Hematopoietic multipotent progenitor cell treated with erythropoietin and hydrocortisone succinate and interleukin-3 and kit ligand, for 6 days (in vitro differentiated cells): ENCODE measurements at places on chromosomes 3 and 15.

DNA sequence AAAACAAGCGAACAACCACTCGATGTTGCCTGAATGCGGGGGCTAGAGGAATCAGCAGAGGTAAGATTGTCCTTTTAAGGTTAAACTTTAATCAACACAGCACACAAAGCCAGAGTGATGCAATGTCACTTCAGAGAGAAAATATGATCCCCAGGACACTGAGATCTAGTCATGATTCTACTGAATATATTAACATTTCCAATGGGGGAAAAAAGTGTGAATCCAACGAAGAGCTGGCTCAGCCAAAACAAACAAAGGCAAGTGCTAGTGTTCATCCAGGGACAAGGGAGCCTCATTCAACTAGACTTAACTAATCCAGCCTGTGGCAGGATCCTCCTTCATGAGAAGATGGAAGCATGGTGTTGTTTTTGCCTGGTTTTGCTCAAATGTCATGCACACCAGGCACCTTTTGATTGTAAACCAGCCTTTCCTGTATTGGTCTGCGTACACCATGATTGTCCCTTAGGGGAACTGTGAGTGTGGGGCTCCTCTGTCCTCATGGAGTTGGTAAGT lies 35.8 kb downstream of the SCG5 start:
- DNase-seq = no peak

DNA sequence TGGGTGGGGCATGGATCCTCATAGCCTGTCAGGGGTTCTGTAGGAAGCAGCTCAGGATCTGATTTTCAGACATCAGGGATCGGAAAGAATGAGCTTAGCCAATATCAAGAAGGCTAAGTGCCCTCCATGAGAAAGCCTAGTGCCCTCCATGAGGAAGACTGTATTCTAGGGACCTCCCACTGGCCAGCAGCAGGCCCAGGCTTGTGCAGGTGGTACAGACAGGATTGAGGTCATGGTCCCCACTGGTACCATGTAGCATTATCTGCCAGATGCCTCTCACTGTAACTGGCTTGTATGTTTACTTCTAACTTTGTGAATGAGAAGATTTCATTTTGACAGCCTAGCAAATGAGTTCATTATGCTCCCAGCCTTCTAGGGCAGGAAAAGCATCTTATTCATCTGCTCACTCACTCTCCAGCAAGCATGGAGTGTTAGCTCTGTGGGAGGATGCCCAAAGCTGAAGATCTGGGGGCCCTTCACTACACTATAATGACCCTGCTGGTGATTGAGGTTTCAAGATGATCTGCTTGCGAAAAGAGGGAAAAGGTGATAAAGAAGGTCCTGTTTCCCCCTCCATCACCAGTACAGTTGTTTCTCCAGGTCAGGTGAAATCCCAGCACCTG lies 7.5 kb downstream of the EPHB1 start:
- DNase-seq = no peak

GRCh38 chr15:75663931-75664421 lies 16.3 kb downstream of the SNX33 start:
- no peak for DNase-seq

DNA sequence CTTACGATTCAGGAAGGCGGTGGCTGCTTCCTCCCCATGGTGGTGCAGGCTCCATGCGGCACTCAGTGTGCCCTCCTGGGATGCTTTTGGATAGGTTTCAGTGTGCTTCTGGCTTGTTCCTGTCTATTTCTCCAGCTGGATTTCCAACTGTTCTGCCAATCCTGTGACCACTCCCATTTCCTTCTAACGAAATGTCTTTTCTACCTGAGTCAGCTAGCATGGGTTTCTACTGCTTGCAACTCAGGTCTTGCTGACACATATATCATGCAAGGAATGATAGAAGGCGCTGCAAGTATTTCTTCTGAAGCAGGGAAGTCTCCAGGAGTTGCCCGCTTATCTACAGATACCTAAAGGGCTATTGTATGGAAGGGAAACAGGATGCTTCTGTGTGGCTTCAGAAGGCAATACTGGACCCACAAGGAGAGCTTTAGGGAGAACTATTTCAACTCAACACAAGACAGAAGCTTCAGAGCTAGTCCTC lies 244.4 kb downstream of the OPA1 start:
- no peak for DNase-seq

DNA sequence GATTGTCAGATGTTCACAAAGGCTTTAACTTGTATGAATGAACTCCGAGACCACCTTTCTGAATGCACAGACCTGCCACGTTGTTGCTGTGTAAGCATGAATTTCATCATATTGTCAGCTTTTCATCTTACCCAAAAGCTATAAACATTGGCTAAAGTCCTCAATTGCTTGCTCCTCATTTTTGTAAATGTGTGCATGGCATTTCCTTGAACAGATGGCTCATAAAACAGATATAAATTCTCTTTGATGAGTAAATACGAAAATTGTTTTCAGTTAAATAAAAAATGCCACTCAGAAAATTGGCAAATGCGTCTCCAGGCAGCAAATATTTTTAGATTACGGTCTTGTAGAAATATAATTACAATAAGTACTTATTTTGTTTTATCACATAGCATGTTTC lies 226.0 kb upstream of the NDN start:
- no peak for DNase-seq

- no peak for DNase-seq
Measured at GRCh38 chr3:132735589-132735988, 13.4 kb upstream of the NPHP3 start.

DNA sequence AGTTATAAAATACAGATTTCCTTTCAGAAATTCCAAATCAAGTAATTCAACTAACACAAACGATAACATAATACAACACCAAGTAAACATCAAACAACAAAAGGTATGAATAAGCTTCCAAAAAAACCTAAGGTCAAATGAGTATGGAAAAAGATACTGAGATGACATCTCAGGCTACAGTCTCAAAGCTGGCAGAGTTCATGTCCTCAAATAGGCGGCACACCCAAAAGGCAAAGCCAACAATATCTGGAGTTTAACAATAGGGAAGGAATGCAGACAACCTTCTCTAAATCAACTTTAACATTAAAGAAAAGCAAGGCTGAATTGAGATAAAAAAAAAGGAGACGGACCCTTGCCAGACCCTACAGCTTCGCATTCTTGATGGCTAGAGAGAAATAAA lies 346.6 kb downstream of the RSL24D1 start:
- DNase-seq = no peak

- DNase-seq = no peak
Measured at GRCh38 chr3:9452417-9452816, 55.0 kb downstream of the SETD5 start.

GRCh38 chr3:24420224-24420623 lies 74.4 kb downstream of the THRB start:
- no peak for DNase-seq

DNA sequence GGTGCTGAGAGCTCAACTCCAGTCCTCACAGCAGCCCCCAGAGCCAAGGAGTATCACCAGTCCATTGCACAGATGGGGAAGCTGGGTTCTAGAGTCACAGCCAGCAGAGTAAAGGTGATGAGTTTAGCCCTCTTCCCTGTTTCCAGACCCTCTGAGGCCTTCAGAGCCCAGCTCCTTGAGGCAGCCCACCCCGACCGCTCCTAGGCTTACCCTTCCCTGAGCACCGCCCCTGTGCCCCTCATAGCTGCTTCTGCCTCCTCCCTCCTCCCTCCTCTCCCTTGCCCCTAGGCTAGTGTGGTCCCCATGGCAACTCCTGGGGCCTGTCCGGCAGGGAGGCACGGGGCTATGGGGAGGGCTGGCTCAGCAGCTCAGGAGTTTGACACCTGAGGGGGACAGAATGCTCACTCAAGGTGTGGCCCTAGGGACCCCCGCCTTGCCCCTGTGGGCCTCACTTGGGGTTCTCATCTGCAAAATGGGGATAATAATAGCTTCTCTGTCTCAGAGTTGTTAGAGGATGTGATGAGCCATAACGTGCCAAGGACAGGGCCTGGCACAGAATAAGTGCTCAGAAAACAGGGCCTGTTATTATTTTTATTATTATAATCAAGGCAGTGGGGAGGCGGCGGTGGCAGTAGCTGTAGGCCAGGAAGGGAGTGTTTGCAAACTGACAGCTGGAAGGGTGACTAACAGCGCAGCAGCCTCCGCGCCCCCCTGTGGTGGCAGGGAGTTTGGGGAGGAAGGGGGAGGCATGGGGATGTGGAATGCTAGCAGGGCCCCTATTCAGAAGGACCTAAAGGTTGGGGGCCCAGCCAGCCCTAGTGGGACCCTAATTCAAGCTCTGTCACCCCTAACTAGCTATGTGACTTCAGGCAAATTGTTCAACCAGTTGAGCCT lies 11.5 kb downstream of the CSK start:
- DNase-seq = peak; percentile 77
